ENCODE measurements at places on chromosomes 2 and 18.

DNA sequence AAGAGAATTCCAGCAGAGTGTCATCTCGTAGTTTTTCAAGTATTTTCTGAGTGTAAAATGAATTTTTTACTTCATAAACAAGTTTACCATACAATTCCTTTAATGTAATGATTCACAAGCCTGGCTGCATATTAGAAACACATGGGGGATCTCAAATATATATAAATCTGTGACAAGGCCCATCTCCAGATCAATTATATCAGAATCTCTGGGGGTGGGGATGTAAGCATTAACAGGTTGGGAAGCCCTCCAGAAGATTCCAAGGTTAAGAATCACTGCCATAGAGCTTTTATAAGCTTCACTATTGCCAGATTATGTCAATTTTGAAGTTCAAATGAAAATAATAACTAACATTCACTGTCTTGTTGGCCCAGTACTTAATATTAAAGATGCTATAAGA lies 111.2 kb downstream of the BAZ2B start:
- no peak for DNase-seq

DNA sequence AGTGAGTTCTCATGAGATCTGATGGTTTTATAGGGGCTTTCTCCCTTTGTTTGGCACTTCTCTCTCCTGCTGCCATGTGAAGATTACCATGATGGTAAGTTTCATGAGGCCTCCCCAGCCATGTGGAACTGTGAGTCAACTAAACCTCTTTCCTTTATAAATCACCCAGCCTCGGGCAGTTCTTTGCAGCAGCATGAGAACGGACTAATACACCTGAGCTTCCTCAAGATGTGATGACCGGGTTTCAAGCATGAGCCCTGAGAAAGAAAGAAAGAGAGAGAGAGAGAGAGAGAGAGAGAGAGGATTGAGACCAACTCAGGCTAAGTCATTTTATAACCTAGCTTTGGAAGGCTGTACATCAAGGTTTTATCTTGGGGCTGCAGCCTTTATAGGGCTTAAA lies 167.7 kb upstream of the SERPINE2 start:
- DNase-seq: no peak

DNA sequence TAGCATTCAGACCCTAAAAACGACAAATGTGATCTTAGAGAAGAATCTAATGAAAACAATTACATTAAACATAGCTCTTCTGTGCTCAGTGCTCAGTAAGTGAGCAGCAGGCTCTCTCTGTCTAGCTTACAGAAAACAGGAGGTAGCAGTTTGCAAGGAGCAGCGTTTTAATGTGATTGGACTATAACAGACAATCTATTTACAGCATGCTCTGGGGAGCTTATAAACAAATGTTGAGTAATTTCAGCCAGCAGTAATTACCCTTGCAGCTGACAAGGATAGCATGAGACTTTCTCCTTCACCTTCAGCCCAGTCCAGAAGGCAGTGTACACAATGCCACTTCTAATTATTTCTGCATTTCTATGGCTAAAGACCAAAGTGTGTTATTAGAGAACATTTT lies 270.4 kb downstream of the FIGN start:
- DNase-seq: no peak

DNA sequence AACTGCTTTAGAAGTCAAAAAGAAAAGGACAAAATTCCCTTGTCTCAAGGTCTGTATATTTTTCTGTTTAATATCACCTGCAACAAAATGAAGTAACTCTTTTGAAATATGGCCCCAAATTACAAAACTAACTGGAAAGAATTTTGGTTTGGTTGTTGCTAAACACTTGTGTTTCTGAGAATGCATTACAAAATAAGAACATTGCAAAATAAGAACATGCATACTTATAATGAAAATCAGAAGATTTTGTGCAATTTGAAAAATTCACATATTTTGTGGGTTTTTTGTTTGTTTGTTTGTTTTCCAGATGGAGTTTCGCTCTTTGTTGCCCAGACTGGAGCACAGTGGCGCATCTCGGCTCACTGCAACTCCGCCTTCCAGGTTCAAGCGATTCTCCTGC lies 21.8 kb downstream of the NDUFB3 start:
- no peak for DNase-seq

DNA sequence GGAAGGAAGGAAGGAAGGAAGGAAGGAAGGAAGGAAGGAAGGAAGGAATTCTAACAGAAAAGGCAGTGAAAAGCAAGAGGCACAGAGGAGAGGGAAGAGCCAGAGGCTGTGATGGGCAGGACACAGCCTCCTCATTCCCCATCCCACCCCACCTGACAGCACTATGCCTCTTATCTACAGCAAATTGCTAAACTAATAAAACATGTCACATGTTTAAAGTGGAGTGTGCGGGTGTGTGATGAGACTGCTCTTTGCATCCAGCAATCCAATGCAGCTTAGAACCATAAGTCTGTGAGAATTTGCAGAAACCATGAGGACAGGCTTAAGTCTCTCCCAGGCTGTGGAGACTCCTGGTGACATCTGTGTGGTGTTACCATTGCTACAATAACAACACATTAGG lies 108.4 kb upstream of the ALK start:
- DNase-seq: no peak
